Left lobe of liver (tissue), 2 donors: ENCODE measurements at places on chromosomes 2 and 18. TPM values are rescaled to one million over a fixed set of nuclear protein-coding genes. Genes with fewer than 3 reads are reported as not detected.

GRCh38 chr2:95525294-95526035, 40.9 kb upstream of the TRIM43B start:
- DNase-seq = no peak

- DNase-seq = no peak
Observed at GRCh38 chr18:79210002-79210910, 141.1 kb downstream of the ATP9B start.

DNA sequence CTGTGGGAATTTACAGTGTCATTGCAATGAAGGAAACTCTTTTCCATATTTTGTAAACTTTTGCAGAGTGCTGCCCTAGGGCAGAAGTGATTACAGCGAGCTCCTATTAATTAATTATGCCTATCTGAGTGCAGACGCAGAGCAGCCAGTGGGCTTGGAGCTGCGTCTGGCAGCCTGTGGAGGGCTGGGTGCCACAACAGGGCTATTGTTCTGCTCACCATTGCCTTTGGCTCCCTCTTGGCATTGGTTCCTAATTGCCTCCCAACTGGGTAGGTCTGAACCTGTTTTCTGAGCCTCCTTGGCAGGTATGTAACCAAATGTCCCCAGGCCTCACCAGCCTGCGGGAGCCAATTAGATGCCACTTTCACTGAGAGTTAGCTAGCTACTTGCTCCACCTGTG, 25.6 kb upstream of the ITGB6 start:
- no peak for DNase-seq

The SP140 gene
- 1.2 TPM for total RNA-seq

- no peak for DNase-seq
Observed at GRCh38 chr2:169272010-169272409, 90.3 kb downstream of the LRP2 start.

DNA sequence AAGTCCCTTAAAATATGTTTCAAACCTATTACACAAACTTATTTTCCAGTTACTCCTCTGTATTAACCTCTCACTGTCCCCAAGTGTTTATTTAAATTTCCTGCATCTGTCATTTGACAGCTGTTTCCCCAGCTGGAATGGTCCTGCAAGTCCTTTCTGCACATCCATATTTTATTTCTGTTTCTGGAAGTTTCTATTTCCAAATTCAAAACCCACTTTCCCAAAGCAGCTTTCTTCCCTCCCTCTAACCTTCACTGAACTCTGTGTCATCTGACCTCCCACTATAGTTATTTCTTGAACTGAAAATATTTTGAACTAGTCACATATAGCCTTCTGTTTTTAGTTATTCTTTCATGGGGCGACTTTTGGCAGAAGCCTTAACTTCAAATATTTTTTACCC, 459.4 kb upstream of the MC4R start:
- no peak for DNase-seq
